ENCODE measurements at places on chromosomes 5 and 9.

GRCh38 chr5:160377651-160378050 is 7.2 kb upstream of the C1QTNF2 start:
- no peaks in the 10 kb centered on the region for H3K27me3 ChIP-seq
- H3K4me3 ChIP-seq, result no peak overlapping the region
- no peak for DNase-seq
- H3K36me3 ChIP-seq, result no peaks in the 10 kb centered on the region
- no peaks in the 10 kb centered on the region for H3K4me1 ChIP-seq
- H3K27ac ChIP-seq, result no peak overlapping the region

DNA sequence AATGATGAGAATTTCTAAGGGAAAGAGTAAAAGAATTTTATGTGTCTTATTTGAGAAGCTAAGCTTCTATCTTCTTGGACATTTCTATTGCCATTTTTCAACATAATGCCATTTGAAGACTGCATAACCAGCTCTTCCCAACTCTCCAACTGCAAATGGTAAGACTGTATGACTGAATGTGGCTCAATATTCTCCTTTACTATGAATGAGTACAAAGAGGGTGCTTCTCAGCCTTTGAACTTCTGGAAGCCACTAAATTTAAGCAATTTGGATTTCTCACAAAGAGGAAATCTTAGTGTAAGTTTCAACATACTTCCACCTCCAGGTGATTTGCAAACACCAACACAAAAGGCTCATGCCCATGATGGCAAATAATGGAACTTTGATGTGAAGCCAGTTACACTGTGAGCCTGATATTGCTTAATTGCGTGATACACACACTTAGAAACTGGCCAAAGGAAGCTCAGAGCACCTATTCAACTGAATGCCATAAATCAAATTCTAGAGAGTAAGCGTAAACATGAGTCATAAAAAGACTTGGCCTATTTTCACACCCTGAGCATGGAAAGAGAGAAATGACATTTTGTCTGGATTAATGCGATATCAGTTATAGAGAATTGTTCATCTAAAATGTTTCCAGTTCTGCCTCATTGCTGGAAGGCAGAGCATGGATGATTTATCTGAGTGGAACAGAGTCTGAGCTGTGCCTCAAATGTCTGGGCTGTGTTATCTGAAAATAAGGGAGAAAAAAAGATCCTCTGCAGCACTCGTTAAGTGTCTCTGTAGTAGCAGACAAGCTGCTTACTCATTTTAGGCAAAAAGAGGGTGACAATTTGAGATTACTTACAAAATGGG is 145.3 kb downstream of the PLK2 start:
- no peak overlapping the region for H3K27ac ChIP-seq
- no peaks in the 10 kb centered on the region for H3K36me3 ChIP-seq
- H3K4me3 ChIP-seq, result no peak overlapping the region
- H3K4me1 ChIP-seq, result no peaks in the 10 kb centered on the region
- no peaks in the 10 kb centered on the region for H3K27me3 ChIP-seq

GRCh38 chr9:112124156-112124555 is 50.9 kb downstream of the SUSD1 start:
- no peak overlapping the region for H3K27ac ChIP-seq
- DNase-seq, result no peak
- no peaks in the 10 kb centered on the region for H3K27me3 ChIP-seq
- H3K4me3 ChIP-seq, result no peak overlapping the region
- peaks cover 13% of the 10 kb centered on the region for H3K36me3 ChIP-seq

DNA sequence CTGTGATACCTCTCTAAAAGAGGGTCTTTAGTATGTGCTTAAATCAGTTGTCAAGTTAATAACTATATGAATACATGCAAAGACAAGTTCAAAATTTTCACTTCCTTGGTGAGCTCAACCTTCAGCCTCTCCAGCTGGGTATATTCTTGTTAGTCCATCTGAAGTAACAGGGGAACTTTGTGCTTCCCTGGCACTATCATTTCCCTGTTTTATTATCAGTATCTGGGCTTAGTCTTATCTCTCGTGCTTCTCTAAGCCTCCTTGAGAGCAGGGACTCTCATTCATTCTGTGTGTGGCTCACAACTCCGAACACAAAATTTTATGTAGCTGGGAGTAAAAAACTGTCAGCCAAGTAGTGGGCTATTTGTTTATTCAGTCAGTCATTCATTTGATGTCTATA is 175.9 kb upstream of the MAP3K1 start:
- H3K36me3 ChIP-seq, result no peaks in the 10 kb centered on the region
- no peaks in the 10 kb centered on the region for H3K27me3 ChIP-seq
- H3K4me3 ChIP-seq, result no peak overlapping the region
- no peaks in the 10 kb centered on the region for H3K4me1 ChIP-seq

DNA sequence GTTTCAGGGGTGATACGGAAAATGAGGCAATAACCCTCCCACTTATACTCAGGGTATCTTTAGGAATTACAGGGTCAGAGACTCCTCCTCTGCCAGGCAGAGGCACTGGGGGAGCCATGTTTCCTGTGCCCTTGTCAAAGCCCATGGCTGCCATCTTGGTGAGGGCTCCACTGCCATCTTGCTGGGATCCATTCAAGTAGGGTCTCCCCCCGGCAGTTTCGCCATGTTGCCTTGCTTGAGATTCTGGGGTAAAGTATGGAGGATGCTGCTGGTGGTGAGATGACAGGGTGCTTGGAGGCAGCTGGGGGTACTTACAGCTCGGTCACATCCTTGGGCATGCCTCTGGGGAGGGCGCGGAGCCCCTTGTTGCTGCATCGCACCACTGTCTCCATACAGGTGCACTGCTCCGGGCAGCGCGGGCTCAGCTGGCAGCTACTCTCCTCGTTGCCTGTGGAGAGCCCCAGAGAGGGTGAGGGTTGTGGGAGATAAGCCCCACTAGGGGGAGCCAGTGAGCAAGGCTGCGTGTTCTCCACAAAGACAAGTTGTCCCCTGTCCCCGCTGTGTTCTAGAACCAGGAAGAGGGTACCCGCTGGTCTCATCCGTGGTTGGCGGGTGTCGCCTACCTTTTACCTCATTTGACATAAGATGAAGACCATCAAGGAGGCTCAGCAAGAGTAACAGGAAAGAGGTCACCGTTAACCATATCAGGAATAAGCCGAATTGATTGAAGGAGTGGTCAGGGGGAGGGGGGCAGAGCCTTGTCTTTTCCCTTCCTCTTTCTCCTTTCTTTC is 169.0 kb upstream of the PANK3 start:
- H3K4me1 ChIP-seq, result no peaks in the 10 kb centered on the region
- H3K4me3 ChIP-seq, result no peak overlapping the region
- H3K27me3 ChIP-seq, result no peaks in the 10 kb centered on the region
- H3K36me3 ChIP-seq, result peaks cover 5% of the 10 kb centered on the region

DNA sequence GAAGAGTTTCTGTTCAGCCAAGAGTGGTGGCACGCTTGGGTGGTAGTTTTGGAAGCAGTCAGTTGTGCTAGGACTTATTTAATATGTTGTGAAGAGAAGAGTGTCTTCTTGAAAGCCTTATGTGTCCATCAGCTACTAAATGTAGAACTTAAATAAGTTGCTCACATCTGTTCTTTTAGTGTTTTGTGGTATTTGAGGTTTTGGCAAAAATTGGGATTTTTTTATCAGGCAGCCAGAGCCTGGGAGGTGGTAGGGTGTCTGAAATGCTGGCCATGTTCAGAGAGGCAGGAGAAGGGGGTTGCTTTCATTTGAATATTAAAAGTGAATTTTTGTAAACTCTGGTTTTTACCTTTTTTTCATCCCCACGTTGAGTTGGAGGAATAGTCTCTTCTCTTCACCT is 24.2 kb upstream of the ZBTB34 start:
- peaks cover 43% of the 10 kb centered on the region for H3K36me3 ChIP-seq
- no peak overlapping the region for H3K4me3 ChIP-seq
- H3K27me3 ChIP-seq, result no peaks in the 10 kb centered on the region
- DNase-seq, result no peak
- no peak overlapping the region for H3K27ac ChIP-seq

DNA sequence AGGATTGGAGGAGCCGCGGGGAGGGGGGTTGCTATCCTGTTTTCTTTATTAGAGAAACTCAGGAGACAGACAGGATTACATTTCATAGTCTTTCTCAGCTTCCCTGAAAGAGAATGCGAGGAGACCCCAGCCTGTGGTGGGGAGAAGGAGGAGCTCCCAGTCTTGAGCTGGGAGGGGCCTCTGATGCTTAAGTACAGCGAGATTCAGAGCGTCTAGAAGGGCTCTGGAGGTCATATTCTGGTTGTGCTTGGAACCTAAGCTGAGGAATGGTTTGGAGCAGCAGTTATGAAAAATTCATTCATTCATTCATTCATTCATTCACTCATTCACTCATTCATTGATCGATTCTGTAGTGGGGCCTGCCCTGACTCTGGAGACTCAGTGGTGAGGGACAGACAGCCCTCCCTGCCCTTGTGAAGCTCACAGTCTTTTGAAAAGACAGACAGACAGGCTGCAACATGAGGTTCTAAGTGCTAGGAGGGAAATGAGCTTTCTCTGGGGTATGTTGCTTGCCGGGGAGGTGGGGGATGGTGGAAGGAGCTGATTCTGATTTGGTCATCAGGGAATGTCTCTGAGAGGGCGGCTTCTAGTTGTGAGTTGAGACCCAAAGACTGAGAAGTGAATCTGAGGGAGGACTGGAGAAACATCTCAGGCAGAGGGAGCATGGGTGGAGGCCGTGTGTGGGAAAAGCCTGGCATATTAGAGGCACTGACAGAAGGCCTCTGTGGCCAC is 2.5 kb upstream of the SPRY4 start:
- peak overlapping the region; percentile 98 for H3K27ac ChIP-seq
- no peaks in the 10 kb centered on the region for H3K27me3 ChIP-seq
- H3K4me3 ChIP-seq, result no peak overlapping the region
- H3K36me3 ChIP-seq, result no peaks in the 10 kb centered on the region
- peaks cover 6% of the 10 kb centered on the region for H3K4me1 ChIP-seq

- H3K27me3 ChIP-seq, result no peaks in the 10 kb centered on the region
- no peaks in the 10 kb centered on the region for H3K36me3 ChIP-seq
- H3K27ac ChIP-seq, result no peak overlapping the region
- H3K4me1 ChIP-seq, result no peaks in the 10 kb centered on the region
- no peak for DNase-seq
These were observed 285.3 kb downstream of the ENC1 start for GRCh38 chr5:74355041-74355824.
